Karpas-422 (cell line): ENCODE measurements at places on chromosomes 1 and 21.

GRCh38 chr21:28773036-28773435 is 219.6 kb downstream of the LTN1 start:
- no peak for DNase-seq

GRCh38 chr1:100627054-100627716 is 89.2 kb downstream of the GPR88 start:
- DNase-seq, result peak; percentile 32

DNA sequence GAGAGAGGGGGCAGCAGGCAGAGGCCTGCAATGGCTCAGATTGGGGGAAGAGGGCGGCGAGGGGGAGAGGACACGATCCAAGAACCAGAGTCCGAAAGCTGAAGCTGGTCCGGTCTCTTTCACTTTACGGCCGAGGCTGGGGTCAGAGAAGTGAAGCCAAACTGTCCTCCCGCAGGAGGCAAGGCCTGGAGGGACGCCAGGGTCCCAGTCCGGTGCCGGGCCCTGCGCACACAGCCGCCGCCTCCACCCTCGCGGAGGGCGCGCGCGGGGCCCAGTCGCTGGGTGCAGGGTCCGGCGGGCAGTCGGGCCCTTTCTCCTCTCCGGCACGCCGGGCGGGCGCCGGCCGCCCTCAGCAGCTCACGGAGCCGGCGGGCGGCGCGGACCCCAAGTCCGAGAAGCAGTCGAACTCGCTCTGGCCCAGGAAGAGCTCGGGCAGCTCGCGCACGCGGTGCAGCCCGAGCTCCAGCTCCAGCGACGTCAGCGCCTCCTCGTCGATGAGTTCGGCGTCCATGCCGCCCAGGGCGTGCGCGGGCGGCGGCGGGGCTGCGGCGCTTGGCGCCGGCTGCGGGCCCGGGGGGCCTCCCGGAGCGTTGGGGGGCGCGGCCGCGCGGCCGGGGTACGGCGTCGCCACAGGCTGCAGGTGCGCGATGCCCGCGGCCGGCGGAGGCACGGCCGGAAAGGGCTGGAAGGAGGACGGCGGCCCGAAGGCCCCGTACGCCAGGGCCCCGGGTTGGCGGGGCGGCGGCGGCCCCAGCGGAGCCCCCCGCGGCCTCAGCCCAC is 749 bp downstream of the CITED4 start:
- DNase-seq, result no peak

- DNase-seq, result no peak
Observed at GRCh38 chr1:172756024-172756423, 97.1 kb downstream of the FASLG start.

- DNase-seq, result no peak
Observed at GRCh38 chr1:235399661-235400060, 32.4 kb downstream of the TBCE start.

- DNase-seq, result no peak
Observed at GRCh38 chr1:12386130-12386529, 156.3 kb downstream of the VPS13D start.

DNA sequence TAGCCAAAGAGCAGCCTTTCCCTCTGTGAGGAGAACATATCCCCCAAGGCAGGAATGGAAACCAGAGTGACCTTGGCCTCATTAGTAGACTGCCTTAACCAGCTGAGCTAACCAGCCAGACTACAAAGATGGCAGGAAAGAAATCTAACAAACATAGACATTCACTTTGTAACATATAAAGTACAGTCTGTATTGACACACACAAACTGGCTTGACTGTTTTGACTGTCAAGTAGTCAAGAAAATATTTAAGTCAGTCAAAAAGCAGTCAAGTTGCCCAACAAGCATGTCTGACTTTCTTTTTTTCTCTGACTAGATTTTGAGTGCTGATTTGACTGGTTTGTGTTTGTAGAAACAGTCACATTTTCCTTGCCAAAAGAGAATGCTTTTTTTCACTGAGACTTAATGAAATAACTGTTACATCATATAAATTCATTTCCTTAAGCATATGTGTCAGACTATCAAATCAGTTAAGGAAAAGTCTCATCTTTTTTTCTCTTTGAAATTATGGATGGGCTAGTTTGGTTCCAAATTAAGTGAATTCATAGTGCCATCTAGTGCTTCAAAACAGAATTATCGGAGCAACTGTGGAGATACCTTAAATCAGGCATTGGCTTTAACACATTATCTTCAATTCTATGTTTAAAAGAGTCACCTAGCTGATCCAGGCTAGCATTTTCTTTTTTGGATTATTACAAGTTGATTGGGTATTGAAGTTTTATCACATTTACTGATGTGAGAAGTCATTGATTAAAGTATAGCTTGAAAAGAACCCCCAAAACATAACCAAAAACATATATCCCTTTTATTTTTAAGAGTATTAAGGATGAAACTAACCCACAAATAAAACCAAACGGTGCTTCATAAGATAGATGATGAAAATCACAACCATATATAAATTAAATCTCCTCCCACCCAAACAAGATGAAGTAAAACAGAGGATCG is 75.0 kb downstream of the ATP6V1G3 start:
- DNase-seq, result peak; percentile 87

DNA sequence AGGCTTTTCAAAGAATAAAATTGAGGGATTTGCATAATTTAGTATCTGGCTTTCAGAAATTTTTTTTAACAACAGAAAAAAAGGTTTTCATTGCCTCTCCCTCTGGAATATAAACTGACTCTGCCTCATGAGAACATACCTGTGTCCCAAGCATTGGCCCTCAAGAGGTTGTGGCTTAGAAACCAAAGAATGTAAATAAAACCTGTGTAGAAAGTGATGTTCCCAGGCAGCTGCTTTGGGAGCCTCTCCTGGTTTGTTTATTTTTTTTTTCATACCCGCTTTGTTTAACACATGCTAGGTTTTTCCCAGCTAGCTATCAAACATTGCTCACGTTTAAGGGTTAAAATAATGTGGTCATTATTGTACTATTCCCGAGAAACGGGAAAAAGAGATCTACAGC is 40.5 kb upstream of the IFNAR2 start:
- no peak for DNase-seq

DNA sequence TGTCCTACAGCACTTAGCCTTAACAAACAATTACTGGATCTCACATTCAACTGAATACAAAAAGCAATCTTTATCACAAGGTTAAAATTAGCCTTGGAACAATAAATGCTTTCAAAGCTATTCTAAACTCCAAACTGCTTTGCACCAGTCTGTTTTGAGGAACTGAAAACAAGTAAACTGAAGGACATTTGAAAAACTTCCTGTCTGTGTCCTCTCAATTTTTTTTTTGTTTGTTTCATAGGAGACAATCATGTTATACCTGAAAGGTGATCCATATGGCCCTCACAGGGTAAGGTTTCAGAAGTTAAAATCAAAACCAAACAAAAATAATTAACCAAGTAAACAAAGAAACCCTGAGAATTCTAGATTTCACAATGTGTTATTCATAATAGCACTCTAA is 459.1 kb downstream of the DPYD start:
- DNase-seq, result peak; percentile 48

- DNase-seq, result no peak
Observed at GRCh38 chr1:82634266-82634665, 833.5 kb downstream of the ADGRL2 start.

GRCh38 chr1:155485222-155485621 is 77.4 kb downstream of the ASH1L start:
- no peak for DNase-seq

DNA sequence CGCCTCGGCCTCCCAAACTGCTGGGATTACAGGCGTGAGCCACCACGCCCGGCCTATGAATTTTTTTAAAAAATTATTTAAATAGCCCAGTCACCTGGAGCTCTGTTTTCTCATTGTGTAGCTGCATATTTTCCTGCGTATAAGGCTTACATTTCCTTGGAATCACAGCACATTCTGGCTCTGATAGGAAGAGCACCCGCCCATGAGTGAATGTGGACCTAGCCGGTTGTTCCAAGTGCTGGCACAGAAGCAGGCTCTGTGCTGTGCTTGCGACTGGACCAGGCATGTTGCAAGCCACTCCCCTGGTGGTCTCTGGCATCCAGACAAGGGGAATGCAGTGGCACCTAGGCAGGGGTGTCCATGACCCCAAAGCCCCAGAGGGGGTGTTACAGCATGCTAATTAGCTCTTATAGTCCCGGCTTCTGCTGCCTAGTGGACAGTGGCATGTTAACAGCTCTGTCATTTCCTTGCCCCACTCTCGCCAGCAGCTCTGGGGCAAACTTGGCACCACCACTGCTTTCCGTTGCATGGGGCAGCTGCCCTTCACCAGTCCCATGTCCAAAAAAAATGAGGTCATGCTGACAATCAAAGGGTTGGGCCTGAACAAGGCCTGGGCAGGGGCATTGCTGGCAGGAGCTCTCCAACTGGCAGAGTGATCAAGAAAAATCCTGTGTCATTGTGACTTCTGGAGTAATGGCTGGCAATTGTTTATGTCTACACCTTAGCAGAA is 5.2 kb upstream of the VTCN1 start:
- no peak for DNase-seq

GRCh38 chr1:113980110-113980509 is 836 bp downstream of the OLFML3 start:
- no peak for DNase-seq

GRCh38 chr1:218462587-218462986 is 117.5 kb downstream of the TGFB2 start:
- DNase-seq, result no peak

- peak; percentile 31 for DNase-seq
Observed at GRCh38 chr1:23793861-23794731, 3.2 kb downstream of the LYPLA2 start.

GRCh38 chr1:208204779-208205178 is 39.4 kb downstream of the PLXNA2 start:
- peak; percentile 39 for DNase-seq

- no peak for DNase-seq
Observed at GRCh38 chr1:204647114-204647804, 38.3 kb downstream of the LRRN2 start.

DNA sequence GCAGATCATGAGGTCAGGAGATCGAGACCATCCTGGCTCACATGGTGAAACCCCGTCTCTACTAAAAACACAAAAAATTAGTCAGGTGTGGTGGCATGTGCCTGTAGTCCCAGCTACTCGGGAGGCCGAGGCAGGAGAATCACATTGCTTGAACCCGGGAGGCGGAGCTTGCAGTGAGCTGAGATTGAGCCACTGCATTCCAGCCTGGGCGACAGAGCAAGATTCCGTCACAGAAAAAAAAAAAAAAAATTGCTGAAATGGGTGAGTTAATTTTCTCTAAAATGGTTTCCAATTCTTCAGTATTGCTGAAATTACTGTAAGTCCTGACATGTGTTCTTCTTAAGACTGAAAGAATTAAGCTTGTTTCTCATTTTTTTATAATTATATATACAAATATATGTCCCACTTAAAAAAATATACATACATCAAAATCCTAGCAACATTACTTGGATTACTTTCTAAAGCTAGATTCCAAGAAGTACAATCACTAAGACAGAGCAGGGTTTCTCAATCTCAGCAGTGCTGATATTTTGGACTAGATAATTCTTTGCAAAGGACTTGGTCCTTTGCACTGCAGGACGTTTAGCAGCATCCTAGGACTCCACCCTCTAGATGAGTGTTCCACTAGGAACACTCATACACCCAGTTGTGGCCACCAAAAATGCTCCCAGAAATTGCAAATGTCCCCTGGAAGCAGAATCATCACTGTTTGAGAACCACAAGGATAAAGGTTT is 24.8 kb downstream of the ZNHIT6 start:
- DNase-seq, result no peak

DNA sequence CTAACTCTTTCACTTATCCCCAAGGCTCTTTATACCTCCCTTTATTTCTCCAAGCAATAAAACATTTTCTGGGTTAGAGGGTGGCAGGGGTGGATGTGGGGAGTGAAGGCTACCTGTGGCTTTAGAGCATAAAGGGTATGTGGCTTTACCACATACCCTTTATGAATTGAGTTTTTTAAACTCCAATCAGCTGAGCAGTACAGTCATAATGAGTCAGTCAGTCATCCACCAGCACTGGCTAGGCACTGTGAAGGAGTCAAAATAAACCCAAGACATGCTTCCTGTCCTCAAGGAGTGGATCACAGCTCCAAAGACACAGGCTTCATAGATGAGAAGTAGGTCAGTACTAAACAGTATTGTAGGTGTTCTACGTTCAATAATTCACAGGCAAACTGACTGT is 2.6 kb upstream of the TDRD10 start:
- DNase-seq, result no peak

GRCh38 chr1:11513681-11514080 is 34.7 kb downstream of the DISP3 start:
- DNase-seq, result no peak

GRCh38 chr1:175824079-175824478 is 80.7 kb upstream of the TNR start:
- DNase-seq, result peak; percentile 84

DNA sequence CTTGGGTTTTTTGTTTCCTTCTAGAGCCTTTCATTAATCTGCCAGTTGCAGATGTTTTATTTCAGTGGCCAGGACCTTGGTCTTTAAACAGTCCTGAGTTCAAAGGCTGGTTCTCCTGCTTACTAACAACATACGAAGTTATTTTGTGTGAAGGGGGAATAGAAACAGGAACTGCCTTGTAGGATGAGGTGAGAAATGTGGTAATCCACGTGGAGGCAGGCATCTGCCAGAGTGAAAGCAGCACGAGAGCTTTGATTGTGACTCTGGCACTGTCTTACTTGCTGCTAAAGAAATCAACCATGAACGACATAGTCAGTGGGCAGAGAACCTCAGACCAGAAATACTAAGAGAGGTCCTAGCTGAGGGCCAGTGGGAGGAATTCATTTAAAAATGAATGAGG is 30.4 kb downstream of the TMEM63A start:
- DNase-seq, result peak; percentile 52

GRCh38 chr1:168714012-168714411 is 15.0 kb downstream of the DPT start:
- no peak for DNase-seq

DNA sequence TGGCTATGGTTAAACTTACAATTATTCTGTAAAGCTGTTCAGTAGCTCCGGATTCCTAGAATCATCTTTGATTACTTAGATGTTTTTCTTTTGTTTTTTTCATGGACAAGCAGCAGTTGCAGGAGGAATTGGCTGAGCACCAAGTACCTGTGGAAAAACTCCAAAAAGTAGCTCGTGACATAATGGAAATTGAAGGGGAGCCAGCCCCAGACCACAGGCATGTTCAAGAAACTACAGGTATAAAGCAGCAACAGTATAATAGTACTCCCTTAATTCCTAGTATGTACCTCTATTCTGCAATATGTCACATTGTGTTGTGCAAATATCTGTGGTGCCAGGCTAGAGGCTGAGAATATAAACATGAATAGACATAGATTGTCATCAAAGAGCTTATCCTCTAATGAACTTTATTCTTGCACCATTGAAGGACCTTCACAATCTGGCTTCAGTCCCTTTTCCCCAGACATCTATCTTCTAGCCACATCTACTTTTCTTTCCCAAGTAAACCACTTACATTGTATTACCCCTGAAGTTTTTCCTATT is 132.3 kb upstream of the BMP8A start:
- DNase-seq, result no peak
